Cerebellar nuclear complex (tissue), 1 donor: ENCODE measurements at places on chromosomes 5 and 9.

GRCh38 chr5:146461319-146461718, 14.2 kb downstream of the TCERG1 start:
- DNase-seq, result no peak

GRCh38 chr5:159210210-159210661, 883 bp upstream of the RNF145 start:
- no peak for DNase-seq

- no peak for DNase-seq
These were observed 135.5 kb downstream of the CCDC192 start for GRCh38 chr5:127838661-127839060.

- DNase-seq, result no peak
These were observed 92.5 kb downstream of the SNX24 start for GRCh38 chr5:122937914-122938313.

DNA sequence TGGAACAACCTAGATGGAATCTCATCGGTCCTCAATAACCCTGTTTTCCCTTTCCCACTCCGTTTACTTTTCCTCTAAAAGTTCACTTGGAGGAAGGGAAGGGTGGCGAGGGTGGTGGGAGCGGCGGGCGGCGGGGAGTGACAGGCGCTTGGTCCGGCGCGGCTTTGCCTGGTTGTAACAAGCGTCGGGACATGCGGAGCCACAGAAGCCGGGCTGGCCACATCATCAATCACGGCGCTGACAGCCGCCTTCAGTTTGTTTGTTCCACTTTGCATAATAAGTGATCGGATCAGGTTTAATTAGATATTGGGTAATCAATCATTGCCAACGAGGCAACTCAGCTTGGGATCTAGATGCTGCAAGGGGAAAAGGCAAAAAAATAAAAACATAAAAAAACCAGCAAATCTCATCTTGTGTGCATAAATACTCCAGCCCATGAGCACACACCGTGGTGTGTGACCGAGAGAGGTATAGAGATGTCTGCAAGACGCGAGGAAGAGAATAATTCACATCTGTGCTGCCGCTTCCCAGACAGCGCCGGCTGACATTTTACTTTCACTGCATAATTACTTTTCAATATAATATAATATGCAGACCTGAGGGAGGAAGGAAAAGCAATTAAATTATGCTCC, 396.2 kb upstream of the IRX4 start:
- no peak for DNase-seq

- no peak for DNase-seq
These were observed 66.0 kb downstream of the FRMD3 start for GRCh38 chr9:83472221-83472665.

DNA sequence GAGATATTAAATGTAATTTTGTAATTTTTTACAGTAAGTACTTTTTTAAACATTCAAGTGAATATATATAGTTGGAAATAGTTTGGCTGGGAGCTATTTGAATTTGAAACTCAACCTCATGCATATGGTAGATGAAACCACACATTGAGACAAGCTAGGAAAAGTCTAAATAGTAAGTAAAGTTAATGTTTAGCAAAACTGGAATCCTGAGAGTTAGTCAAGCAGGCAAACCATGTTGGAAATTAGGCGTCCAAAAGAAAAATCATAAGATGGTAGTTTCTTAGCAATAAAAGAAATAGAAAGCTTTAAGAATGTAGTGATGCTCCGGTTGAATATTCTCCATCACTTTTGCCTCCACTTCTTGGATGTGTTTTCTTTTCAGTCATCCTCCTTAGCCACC, 657.1 kb upstream of the CDH10 start:
- no peak for DNase-seq
